ENCODE measurements at places on chromosomes 11 and 22.

GRCh38 chr11:27619039-27619574, 81.1 kb downstream of the BDNF start:
- no peak for DNase-seq

DNA sequence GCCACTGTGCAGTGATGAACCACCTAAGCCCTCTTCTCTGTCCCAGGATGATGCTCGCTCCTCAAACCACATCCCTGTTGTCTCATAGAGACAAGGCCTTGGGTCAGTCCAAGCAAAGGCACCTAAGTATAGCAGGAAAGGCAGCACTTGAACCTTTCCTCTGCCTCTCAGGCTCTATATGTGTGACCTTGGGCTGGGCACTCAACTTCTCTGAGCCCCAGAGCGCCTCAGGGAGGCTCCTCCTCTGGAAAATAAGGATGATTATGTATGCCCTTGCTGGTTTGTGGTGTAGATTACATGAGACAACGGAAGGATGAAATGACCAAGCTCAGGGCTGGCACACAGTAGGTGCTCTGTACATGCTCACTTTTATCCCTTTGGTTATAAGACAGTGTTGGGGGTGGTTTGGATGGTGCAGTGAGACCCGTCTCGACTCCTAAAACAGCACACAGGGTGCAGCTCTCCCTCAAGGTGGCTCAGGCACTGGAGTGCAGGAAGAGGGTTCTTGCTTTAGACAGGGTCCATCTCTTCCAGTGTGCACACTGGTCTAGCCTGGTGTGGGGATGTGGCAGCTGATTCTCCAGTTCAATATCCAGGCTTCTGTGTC, 40.2 kb upstream of the ACCSL start:
- DNase-seq, result no peak

- DNase-seq, result no peak
These were observed 270.7 kb downstream of the ETS1 start for GRCh38 chr11:128316541-128317227.

DNA sequence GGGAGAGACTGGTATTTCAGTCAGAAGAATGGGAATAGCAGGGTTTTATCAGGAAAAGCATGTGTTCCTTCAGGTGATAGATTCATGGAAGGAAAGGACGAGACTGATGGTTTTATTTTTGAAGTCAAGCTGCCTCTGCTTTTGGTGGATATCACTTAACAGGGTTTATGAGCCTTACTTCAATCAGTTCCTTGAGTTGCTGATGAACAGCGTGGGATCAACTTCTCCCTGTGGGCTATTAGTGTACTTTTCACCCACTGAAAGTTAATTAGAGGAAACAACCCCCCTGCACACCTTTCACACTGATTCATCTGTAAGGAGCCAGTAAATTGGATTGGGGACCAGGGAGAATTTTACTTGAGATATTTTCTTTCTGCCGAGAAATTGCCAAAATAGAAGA, 479.0 kb downstream of the NELL1 start:
- DNase-seq, result no peak

DNA sequence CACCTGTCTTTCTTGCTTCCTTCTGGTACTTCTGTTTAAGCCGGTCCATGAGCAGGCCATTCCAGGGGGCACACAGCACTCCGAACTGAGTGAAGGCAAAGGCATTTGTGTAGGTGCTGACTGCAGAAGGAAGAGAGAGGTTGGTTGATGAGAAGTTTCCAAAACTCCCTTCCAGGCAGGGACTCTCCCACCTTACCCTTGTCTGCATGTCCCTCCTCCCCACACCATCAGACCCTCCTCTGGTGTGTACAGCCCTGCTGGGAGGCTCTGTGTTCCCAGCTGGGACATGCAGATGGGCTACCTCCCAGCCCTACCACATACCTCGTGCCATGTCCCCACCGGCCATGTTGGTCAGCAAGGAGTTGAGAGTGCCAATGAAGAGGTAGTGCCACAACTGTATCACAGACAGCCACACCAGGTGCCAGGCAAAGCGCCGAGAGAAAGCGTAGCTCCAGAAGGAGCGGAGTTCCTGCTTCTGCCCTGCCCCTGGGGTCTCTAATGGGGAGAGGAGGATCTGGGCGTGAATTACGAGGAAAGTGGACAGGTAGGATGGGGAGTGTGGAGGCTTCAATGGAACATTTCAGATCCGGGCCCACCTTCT, 12.2 kb downstream of the SLC43A3 start:
- no peak for DNase-seq

DNA sequence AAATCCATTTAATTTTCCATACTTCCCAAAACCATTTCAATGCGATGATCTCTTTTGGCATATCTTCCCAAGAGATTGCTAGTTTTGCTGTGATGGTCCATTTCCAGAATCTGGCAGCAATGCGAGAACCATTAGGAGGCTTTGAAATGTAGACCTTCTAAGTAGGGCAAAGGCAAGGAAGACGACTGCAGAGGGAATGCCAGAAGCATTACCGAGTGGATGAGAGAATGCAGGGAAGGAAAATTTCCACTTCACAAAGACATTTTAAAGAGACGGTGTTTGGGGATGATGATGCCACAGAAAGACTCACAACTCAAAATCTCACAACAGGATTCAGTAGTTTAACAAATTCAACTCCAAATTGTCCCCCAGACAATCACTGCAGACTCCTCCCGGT, 471 bp upstream of the CEP126 start:
- no peak for DNase-seq

DNA sequence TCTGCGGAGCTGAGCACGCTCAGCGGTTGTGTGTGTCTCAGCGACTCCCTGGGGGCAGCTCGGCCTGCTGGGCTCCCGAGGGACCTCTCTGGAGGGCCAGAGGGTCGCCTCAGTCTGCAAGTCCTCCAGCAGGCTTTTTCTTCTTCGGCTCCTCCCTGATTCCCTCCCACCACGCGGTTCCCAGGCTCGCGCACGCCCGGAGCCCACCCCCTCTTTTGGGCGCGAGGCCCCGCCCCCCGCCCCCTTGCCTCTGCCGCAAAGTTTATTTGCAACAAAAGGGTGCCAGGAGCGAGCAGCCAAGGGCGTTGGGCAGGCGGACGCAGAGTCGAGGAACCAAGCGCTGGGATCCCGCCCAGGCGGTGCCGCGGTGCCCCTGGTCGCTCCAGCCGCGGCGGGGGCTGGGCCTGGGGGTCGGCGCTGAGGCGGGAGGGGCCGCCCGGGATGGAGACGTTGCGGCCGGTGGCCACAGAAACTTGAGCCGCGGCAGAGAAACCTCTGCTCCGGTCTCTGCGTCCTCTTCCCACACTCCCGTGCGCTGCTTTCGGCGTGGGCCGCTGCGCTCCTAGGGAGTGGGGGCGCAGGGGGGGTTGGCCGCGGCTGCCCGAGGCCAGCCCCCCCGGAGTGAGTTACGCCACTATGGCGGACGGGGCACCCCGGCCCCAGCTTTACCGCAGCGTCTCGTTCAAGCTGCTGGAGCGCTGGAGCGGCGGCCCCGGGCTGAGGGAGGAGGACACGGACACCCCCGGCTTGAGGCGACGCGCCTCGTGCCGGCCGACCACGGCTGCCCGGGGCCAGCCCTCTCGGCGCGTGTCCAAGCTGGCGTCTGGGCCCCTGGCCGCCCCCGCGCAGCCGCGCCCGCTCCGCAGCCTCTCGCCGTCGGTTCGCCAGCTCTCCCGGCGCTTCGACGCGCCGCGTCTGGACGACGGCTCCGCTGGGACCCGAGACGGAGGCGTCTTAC, at the start of gene ARHGEF17:
TSS of gene ARHGEF17 (plus strand) at position 274 of the 958 bp plus-strand sequence. CDS start at position 637, 363 bp downstream.
- DNase-seq, result no peak

- DNase-seq, result no peak
These were observed 12.7 kb upstream of the OR52K2 start for GRCh38 chr11:4436411-4436810.

- no peak for DNase-seq
These were observed 37.2 kb downstream of the CKAP5 start for GRCh38 chr11:46808799-46809431.

- no peak for DNase-seq
These were observed 174.5 kb upstream of the NTM start for GRCh38 chr11:131195661-131196517.

GRCh38 chr11:45928535-45929215, 6.2 kb downstream of the LARGE2 start:
- no peak for DNase-seq

DNA sequence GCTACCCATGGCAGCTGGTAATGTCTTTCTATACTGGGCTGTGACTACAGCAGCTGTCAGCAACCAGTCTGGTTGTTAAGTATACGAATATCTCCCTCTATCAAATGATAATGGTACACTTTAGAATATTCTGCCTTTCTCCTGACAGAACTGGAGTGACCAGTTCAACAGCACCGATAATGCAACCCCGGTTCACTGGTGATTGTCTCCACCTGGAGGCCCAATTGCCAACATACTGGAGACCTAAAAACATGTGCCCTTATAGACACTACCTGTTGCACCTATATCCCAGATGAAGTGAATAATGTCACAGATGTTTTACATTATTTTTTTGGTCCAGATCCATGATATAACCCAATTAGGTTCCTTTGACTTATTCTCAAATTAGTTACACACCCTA, 21.1 kb downstream of the OR5P2 start:
- no peak for DNase-seq

- DNase-seq, result no peak
These were observed 48.1 kb upstream of the EIF3D start for GRCh38 chr22:36577019-36577418.

DNA sequence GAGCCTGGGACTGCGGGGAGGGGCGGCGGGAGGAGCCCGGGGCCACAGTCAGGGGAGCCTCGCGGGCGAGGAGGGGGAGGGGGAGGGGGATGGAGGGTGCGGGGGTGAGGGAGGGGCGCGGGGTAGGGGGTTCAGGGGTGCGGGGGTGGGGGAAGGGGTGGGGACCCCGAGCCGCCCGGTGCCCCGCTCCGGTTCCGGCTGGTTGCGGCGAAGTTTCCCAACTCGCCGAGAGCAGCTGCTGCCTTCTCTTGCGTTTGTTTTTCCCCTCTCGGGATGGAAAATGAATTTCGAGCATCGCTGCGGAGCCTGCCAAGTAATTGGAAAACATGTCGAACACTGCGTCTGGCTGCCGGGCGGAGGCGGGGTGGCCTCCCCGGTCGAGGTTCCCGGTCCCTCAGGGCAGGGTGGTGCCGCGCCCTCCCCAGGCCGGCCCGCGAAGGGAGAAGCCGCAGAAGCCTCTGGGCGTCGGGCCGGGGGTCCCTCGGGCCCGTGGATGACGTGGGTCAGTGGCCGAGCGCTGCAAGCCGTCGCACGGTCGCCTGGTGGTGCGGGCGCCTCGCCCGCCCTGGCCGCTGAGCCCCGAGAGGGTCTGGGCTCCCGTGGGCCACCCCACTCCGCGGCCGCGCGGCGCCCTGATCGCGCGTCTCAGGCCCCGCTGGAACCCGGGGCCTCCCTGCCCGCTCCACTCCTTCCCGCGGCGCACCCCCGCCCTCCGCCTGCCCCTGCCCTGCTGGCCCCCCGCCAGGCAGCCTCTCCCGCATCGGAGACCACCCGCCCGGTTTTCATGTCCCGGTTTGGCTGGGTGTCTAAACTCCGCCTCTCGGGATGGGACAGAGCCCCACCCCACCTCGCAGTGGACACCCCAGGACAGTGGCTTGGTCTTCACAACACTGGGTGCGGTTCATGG, 12.1 kb downstream of the SPATA19 start:
- no peak for DNase-seq

DNA sequence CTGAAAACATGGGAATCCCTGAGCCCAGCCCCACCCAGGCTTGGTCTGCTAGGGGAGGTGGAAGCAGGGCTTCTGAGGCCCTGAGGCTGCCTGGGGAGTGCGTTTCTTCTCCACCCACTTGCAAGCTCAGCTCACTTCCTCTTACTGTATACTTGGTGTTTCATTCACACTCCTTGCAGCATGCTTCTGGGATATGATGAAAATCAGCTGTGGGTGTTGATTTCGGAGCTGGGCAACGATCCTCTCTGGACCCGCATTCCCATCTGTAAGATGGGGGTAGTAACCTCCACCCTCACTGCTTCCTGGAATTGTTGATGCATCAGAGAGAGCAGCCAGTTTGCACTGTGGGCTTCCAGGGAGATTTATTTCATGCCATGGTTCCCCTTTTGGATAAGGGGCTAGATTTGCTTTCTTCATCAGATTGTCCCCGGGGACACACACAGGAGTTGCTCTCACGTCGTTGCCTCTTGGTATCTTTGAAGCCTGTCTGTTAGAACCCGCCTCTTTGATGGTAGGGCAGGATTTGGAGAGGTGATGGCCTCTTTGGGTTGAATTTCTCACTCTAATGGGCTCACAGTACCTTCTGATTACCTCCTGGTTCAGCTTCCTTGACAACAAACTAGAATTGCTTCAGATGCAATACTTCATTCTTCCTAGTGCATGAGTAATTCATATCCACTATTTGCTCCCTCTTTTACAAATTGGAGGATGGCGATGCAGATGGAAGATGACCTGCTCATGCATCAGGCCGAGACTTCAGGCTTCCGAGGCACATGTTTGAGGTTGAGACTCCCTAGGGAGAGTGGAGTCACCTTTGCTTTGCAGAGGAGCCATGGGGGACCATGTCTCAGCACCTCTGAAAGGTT, 40.4 kb downstream of the BCR start:
- DNase-seq, result no peak
